ENCODE measurements at places on chromosomes 4 and X.

DNA sequence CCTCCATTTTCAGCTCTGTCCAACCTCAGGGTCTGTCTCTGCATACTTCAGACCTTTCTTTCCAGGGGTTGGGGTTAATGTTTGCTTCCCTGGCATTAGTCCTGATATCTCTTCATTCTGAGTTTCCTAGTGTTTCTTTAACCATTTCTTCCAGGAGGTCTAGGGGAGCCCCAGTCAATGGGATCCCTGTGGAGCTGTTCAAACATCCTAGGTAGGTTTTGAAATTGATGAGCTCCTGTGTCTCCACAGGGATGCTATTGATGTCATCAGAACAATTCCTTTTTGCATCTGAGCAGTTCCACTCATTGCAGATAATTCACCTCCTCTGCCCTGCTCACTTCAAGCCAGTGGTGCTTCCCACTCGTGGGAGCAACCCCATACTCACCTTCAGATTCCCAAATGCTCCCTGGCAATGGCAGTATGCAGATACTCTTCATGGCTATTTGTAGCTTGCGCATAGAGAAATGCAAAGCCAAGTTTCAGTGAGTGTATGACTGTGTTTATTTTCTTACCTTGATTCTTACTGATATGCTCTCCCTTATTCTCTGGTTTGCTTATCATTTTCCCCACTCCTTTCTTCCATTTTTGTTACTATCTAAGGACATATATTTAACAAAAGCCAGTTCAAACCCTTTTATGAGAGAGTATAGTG, 33.7 kb upstream of the LIMCH1 start:
- no peak for DNase-seq

- no peak for DNase-seq
These were observed at the start of gene PLAC8 for GRCh38 chr4:83114576-83114975. TSS of gene PLAC8 (minus strand) at chr4:83114729. CDS start at chr4:83107921, 6,808 bp downstream.

GRCh38 chrX:77453190-77453589, 6.0 kb downstream of the FGF16 start:
- DNase-seq, result no peak

- DNase-seq, result peak; percentile 2
These were observed 60.2 kb upstream of the GRPR start for GRCh38 chrX:16063141-16063540.

- no peak for DNase-seq
These were observed 17.0 kb downstream of the FGFBP1 start for GRCh38 chr4:15921592-15921932.

Measured in suppressor macrophage treated with lipopolysaccharide for 1 hour (primary cell).